A549 (cell line): ENCODE measurements at places on chromosomes 6 and 20.

GRCh38 chr6:37862992-37863391, 43.5 kb downstream of the ZFAND3 start:
- peak; percentile 4 for DNase-seq

GRCh38 chr6:108121612-108122011, 44.2 kb upstream of the NR2E1 start:
- no peak for DNase-seq

DNA sequence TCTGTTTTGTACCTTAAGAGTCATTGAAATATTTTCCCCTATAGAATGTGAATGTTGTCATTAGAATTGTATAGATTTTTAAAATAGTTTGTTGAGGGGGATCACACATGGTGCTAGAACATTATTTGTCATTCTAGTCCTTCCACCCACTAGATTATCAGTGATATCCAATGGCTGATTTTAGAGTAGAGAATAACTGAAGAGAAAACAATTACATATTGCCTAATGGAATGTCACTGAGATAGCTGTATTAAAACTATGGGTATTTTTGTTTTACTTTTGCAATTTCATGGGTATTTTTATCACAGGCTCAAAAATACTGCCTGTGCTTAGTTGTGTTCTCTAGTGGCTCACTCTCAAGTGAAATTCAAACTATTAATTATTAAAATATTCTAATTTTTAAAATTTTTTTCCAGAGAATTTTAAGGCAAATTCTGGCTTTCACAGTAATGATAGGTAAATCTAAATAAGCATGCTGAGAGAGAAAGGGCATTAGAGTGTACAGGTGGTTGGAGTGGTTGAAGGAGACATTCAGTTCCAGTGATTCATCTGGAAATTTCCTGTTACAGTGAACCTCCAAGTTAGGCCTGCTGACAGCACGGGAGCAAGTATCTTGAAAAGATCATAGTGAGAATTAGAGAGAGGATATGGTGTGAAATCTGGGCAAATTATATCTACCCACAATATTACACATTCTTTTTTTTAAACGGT, 399.6 kb downstream of the NKAIN2 start:
- no peak for DNase-seq

- peak; percentile 68 for DNase-seq
These were observed at the start of gene PAK5 for GRCh38 chr20:9838378-9839295. Gene PAK5 (minus strand): TSS chr20:9839076. CDS start chr20:9644328, 194,748 bp downstream.

DNA sequence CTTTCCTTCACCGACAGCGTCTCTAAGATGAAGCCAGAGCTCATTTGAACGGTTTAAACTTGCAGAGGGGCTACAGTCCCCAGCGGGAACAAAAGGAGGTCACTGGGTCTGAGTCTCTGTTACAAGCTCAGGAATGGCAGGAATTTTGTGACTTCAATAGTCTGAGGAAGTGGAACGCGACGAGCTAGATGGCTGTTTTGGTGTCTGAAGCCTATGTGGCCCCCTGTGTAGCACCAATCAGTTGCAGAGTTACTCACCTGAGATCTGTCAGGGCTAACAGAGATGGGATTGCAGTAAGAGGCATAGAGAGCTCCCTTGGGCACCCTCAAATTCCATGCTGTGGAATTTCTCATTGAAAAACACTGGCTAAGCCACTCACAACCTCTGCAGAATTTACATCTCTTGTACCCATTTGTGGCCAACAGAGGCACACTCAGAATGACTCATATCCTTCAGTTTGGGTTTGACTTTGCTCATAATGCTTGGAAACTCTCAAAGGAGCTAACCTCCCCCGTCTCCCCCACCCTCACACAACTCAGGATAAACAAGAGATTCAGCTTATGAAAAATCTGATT, 7.1 kb upstream of the TCP11 start:
- no peak for DNase-seq

- DNase-seq = no peak
These were observed 1.0 kb downstream of the MAP1LC3A start for GRCh38 chr20:34559311-34560140.
